ENCODE measurements at places on chromosomes 7 and 10.

DNA sequence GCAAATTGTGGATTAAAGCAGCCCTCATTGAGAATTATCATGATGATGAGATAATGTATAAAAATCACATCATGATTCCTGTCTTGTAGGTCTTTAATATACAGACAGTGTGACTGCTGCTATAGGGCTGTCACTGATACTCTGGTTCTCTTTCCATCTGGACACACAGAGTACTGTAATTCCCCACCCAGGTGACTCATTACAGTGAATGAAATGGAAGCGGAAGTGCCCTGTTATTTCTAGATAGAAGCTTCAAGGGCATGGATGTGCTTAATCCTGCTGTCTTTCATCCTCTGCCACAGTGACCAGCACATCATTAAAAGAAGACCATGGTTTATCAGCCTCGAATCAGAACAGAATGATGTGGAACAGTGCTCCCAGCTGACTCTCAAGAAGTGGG is 1234.0 kb downstream of the SORCS3 start:
- DNase-seq: no peak

DNA sequence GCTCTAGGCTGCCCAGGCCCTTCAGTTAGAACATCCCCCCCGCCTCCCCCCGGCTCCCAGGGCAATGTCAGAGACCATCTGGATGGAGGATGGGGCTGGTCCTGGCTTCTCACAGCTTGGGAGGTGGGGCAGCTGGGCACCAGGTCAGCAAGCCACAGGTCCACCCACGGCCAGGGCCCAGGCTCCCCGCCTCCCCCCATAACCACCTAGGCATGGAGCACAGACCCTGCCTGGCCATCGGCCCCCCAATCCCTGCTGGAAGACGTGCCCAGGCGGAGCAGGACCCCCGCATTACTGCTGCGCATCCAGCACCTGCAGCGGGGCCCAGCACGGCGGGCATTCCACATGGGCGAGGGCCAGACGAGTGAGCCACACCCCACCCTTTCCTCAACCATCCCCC is 169.6 kb downstream of the ELFN1 start:
- no peak for DNase-seq

DNA sequence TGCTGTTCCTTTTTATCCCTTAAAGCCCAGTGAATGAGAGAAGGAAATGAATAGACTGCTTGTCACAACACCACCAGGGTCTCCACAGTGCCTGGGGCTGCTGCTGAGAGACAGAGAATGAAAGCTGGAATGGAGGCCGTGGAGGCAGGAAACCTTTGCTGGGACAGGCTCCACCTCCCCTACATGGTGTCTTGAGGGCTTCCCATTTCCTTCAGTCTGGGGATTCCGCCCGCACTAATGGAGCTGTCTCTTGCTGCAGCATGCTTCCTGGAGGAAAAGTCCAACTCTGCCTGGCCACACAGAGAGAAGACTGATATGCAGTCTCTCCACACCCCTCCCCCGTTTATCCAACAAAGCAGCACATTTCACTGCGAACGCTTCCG is 54.5 kb downstream of the LRRC4 start:
- no peak for DNase-seq

- no peak for DNase-seq
Observed at GRCh38 chr10:1179346-1180070, 123.3 kb downstream of the WDR37 start.
